ENCODE measurements at places on chromosomes 4 and X. TPM values are rescaled to one million over a fixed set of nuclear protein-coding genes. Genes with fewer than 3 reads are reported as not detected.

MAGEB1 gene
- total RNA-seq = 15.6 TPM

DNA sequence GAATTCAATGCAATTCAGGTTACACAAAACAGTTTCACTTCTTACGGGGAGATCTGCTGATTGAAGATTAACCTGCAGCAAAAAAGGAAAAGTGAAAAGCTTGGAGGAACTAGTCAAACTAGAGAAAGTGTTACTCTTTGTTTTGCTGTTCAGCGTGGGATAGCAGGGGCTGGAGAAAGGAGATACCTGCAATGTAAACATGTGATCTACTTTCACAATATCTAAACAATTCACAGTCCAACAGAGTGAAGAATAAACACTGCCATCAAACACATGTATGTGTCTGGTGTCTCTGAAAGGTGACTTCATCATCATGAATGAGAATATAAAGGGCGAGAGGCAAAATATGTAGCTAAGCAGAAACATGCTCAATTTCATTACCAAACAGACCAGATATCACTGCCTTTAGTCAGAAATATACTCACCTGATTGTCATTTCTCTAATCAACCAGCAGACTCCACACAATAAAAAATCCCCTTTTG, 26.4 kb downstream of the NIPAL1 start:
- DNase-seq = no peak
- no peak overlapping the region for H3K27ac ChIP-seq
- peaks cover 3% of the 10 kb centered on the region for H3K27me3 ChIP-seq
- no peaks in the 10 kb centered on the region for H3K36me3 ChIP-seq

DNA sequence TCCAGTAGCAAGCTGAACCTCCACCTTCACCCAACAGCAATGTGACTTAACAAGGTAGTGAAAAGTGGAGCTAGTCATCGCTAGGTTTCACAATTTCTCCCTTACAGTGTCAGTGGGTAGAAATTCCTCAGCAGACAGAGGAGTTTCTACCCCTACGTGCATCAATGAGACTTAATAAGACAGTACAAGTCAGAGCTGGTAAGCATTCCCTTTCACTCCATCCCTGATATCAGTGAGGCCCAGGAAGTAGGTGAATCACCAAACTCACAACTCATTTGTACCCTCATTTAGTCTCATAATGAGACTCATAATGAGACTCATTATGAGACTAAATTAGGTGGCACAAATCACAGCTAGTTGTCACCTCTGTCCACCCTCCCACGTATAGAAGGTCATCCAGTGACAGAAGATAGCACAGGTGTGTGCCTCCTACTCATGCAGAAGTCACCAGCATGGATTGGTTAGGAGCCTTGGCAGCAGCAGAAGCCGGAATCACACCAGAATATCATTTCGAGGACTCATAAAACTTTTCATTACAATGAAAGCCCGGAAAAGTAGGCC, 50.8 kb upstream of the NUDT10 start:
- H3K4me3 ChIP-seq = no peak overlapping the region
- H3K36me3 ChIP-seq = no peaks in the 10 kb centered on the region
- DNase-seq = no peak

DNA sequence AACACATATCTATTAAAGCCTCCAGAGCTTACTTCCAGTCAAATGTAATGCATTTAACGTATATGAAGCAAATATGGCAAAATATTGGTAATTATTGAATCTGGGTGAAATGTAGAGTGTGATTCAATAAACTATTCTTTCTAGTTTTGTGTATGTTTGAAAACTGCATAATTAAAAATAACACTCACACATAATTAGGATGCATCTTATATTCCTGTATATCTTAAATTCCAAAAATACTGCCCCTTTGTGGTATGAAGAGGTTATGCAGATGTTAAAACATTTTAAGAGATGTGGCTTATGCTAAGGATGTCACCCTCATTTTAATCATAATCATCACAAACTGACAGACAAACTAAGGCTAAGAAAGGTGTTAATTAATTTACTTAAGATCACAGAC, 182.9 kb downstream of the COX18 start:
- H3K27me3 ChIP-seq = no peaks in the 10 kb centered on the region
- no peak overlapping the region for H3K4me3 ChIP-seq
- H3K4me1 ChIP-seq = no peaks in the 10 kb centered on the region
- no peak overlapping the region for H3K27ac ChIP-seq
